ENCODE measurements at places on chromosomes 7 and 10. TPM values are rescaled to one million over a fixed set of nuclear protein-coding genes. Genes with fewer than 3 reads are reported as not detected.

GRCh38 chr10:89207181-89207800 is at the start of gene CH25H:
TSS of gene CH25H (minus strand) at chr10:89207317. CDS start at chr10:89207292, 25 bp downstream.
- peak; percentile 64 for DNase-seq

DNA sequence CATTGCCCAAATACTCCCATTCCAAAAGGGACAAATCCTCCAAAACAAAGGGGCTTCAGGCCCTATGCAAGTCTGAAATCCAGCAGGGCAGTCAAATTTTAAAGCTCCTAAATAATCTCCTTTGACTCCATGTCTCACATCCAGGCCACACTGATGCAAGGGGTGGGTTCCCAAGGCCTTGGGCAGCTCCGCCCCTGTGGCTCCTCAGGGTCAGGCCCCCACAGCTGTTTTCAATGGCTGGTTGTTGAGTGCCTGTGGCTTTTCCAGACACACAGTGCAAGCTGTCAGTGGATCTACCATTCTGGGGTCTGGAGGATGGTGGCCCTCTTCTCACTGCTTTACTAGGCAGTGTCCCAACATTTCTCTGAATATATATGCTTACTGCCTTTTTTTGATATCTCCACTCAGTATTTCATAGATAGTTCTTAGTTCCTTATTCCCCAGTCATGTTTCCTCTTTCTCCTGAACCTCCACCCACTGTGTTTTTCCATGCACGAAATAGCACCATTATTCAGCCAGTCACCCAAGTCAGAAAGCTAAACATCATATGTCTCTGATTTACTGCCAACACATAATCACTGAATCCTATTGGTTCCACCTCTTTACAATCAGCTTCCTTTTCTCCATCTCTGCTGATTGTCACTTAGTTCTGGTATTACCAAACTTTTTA is 172.6 kb upstream of the CACNA2D1 start:
- no peak for DNase-seq

- no peak for DNase-seq
Observed at GRCh38 chr7:36045830-36046341, 107.2 kb upstream of the EEPD1 start.

DNA sequence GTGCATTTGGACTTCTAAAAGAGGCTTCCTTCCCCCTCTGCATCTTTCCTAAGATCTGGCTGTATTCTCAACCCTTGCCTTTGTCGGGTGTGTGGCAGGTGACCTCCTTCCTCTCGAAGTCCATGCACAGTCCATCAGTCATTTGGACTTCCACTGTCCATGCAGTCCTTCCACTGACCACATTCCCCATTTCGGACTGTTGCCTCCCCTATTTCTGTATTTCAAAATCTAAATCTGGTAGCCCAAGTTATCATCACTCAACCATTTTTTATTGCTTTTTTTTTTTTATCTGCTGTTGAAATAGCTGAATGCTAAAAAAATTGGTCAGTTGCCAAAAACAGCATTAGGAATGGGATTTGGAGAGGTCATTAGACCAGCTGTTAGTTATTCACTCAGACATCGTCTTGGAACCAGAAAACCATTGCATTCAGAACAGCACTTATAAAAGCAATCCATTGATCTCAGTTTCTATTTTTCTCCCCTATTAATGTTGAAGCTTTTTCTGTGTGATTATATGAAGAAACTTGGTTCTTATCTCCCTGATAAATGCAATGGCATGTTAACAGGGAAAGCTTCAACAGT is 575.6 kb downstream of the KIF20B start:
- DNase-seq: no peak

DNA sequence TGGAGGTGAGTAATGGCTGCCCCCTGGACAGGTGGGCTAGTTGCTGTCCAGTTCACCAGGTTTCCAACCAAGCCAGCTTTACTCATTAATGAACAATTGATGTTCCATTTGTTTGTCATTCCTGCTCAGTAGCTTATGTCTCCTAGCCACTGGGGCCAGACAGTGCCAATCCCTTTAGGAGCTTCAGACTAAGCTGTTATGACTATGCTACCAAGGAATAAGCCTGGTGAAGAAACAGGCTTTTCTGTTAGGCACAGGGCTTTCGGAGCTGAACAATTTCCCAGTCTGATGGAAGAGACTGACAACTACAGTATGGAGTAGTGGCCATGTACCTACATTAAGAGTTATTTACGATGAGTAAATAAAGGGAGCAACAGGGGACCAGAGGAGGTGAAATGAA is 2.1 kb upstream of the FMC1 start:
- DNase-seq: no peak

DNA sequence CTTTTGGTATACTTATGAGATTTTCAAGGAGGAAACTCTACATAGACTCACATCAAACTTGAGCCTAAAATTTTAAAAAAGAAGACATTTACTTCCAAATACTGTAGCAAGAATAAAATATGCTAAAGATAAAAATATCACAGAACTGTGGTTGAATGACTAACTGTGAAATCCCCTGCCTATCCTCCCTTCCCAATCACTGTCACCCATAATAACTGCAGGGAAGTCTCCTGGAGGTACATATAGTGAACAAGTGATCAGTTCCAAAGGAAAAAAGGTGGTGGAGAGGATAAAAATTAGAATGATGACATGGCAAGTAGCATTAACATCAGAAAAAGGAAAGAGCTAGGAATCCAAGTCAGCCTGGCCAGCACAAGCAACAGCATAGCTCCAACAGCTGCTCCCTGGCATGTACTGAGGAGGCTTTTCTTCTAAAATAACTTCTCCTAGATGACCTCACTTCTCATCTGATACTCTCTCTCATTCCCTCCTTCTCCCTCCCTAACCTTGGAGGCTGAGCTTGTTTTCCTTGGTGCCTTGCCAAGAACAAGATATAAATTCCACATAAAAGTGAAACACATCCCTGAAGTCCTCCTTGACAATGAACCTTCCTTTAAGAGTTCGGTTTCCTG is 124.0 kb downstream of the IQUB start:
- DNase-seq: no peak

GRCh38 chr7:153590136-153590535 is 462.1 kb upstream of the DPP6 start:
- no peak for DNase-seq

GRCh38 chr10:6301488-6302075 is 98.8 kb downstream of the PFKFB3 start:
- no peak for DNase-seq

DNA sequence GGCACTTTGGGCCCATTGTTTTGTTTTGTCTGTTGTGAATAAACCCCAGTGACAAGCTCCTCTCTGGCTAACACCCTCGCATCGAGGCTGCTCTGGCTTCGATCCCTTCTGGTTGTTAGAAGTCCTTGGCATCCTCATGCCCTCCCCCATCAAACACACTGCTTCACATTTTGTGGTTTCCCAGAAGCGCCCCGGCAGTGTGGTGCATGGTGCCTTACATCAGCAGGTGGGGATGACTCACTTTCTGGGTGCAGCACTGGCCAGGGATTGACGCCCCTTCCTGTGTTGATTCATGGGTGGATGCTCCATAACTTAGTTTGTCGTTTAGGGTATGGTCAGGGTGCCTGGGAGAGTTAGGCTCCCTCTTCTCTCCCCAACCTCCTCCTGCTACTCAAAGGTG is 51.4 kb downstream of the PLPP4 start:
- no peak for DNase-seq

- DNase-seq: no peak
Observed at GRCh38 chr7:129644634-129645230, 33.2 kb downstream of the NRF1 start.

DNA sequence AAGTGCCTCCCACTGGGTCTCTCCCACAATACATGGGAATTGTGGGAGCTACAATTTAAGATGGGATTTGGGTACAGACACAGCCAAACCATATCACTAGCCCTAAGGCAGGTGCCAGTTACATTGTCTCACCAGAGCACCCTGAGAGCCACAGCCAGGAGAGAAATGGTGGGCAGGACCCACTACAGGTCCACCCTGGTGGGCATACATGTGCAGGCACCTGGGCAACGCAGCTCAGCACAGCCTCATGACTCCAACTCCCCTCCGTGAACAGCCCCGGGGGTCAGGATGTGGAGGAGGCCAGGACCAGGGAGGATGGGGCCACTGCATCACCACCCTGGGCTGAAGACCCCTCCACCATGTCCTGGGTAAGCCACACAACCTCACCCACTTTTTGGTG is 205.7 kb downstream of the PTPRN2 start:
- no peak for DNase-seq

DNA sequence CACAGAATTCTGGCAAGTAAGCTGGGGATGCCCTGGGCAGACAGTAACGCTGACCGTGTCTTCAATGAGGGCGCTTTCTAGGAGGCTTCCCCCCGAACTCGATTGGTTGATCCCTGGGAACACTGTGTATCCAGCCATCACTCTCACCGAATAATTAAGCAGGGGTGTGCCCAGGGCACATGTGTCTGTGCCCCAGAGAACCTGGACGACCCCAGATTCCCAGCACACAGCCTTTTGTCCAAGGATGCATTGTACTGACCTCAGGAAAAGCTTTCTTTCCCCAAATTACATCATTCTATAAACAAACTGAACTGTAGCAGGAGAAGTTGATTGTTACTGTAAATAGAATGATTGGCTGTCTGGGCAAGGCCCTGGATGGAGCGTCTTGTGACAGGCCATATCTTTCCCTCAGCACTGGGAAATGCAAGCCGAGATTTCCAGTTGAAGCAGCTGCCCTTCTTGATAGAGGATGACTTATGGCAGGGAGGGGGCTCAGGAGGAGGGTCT is 6.6 kb upstream of the DEPP1 start:
- no peak for DNase-seq

DNA sequence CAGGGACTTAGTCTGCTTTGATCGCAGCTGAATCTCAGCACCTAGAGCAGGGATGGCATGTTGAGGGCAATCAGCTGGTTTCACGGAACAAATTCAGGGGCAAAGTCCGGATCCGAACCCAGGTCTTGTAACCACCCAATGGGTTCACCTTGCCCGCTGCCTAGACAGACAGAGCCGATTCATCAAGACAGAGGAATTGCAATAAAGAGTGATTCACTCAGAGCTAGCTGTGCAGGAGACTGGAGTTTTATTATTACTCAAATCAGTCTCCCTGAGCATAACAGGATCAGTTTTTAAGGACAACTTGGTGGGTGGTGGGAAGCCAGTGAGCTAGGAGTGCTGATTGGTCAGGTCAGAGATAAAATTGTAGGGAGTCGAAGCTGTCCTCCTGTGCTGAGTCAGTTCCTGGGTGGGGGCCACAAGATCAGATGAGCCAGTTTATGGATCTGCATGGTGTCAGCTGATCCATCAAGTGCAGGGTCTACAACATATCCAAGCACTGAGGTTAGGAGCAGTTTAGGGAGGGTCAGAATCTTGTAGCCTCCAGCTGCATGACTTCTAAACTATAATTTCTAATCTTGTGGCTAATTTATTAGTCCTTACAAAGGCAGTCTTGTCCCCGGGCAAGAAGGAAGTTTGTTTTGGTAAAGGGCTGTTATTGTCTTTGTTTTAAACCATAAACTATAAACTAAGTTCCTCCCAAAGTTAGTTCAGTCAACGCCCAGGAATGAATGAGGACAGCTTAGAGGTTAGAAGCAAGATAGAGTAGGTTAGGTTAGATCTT is 43.5 kb upstream of the CHST3 start:
- no peak for DNase-seq

- no peak for DNase-seq
Observed at GRCh38 chr7:98211221-98211675, at the start of gene BHLHA15. TSS of gene BHLHA15 (plus strand) at chr7:98211439. CDS start at chr7:98212310, 871 bp downstream.

DNA sequence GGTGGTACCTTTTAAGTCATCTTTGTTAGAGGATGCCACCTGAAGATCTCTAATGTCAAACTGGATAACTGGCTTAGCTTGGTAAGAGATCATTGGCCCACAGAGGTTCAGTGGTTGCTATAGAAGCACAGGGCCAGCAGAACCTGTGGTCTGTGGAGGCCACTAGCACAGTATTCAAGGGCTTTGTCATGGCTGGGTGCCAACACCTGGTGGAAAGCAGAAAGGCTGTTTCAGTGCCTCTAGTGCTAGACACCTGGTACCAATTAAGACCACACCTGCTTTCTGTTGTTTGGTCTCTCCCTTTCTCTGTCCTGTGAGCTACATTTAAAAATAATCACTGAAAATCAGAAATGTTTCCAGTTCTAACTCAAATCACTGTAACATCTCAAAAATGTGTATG is 10.0 kb upstream of the PCGF5 start:
- no peak for DNase-seq

DNA sequence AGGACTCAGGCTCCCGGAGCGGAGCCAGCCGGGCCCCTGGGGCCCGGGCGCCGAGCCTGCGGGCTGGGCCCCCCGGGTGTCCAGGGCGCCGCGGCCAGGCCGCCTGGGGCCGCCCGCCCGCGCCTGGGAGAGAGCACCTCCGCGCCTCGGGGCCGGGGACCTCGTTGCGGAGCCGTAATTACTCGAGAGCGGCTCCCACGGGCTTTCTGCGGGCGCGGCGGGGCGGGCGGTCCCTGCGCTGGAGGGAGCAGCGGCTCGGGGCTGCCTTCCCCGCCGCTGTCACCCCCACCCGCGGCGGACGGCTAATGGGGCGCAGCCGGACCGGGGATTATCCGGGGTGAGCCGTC is 1.5 kb downstream of the GNB2 start:
- DNase-seq: no peak

ITPRID1 gene
- total RNA-seq: 2.6 TPM

SCART1 gene
- total RNA-seq: 3.7 TPM

PNLIPRP2 gene
- not detected for total RNA-seq

BHLHA15 gene
- not detected for total RNA-seq

PDK4 gene
- 797 TPM for total RNA-seq
